Mammary epithelial cell (primary cell): ENCODE measurements at places on chromosomes 4 and X.
A peak's percentile ranks its signal among the peaks of the same experiment; 100 is the strongest.

- peak; percentile 58 for DNase-seq
Observed at GRCh38 chr4:107951551-107951950, 20.2 kb downstream of the CYP2U1 start.

GRCh38 chr4:124409044-124409443 is 303.5 kb downstream of the ANKRD50 start:
- DNase-seq, result no peak

GRCh38 chr4:99651016-99651769 is 6.4 kb downstream of the C4orf54 start:
- no peak for DNase-seq

DNA sequence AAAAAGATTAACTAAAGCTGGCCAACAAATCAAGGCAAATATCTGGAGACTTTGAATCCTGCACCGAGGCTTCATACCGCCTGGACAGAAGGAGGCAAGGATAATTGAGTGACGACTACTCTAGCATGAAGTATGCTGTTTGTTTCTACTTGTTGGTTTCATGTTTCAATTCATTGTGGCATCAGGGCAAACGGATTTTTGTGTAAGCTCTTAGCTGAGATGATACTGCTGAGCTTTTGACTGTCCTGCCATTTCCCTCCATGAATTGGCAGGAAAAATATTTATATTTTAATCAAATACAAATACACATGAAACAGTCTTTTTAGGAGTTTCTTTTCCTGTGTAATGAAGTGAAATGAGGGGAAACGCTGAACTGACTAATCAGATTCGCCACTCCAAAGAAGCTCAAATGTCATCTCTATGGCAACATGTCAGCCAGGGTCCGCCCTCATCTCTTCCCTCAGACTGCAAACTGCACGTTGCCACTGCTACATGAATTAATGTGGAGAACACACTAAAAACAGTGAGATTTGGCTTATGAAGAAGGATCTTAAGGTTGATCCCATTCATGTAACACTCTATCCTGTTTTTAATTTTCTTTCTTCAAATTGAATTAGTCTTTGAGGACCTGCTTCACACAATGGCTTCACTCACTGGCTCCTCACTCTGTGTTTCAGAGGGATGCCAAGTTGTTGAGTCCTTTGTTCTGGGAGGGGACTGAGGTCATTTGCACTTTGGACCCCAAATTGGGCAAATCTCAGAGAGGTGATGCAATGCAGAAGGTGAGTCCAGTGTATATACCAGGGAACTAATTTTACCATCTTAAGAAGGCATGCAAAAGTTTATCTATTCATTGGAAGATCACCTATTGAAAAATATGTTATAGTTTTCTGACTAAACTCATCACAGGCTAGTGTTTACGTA is 149.6 kb upstream of the MID1 start:
- no peak for DNase-seq

DNA sequence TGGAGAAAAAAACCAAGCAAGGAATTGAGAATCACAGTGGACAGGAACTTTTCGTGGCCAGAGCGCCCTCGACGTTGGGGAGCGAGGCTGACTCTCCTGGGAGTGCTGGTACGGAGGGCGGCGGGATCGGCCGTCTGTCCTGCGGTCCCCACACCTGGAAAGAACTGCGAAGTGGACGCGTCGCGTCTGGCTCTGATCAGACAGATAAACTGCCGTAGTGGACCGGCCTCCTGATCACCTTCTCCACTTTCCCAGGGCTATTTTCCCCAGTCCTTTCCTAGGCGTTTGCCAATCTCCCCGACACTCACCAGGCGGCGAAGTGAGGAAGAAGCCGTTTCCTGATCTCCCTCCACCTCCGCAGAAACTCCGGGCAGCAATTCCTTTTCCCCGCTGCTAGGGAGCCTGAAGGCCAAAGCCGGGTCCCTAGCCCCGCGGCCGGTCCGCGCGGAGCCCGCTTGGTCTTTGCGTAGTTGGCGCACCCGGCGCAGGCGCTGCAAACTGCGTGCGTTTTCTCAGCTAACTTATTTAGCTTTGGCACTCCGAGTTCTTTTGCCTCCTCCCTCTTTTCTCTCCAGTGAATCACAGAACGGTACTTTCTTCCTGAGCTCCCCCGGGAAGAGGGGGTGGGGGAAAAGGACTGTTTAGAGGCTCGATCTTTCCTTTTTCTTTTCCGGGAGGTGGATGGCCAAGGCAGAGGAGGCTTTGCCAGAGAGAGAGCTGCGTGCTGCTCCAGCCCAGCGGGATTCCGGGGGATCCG is at the start of gene ARSJ:
Gene ARSJ (minus strand): TSS at position 500 of the 757 bp plus-strand sequence. CDS start 813 bp downstream, outside the sequence.
- peak; percentile 82 for DNase-seq

- DNase-seq, result no peak
Observed at GRCh38 chrX:21457718-21458117, 83.5 kb downstream of the CNKSR2 start.

GRCh38 chr4:1403177-1403583 is 3.1 kb downstream of the NKX1-1 start:
- DNase-seq, result no peak

- DNase-seq, result peak; percentile 76
Observed at GRCh38 chr4:105644257-105644656, 64.2 kb downstream of the INTS12 start.

- no peak for DNase-seq
Observed at GRCh38 chrX:80423744-80424143, 3.5 kb downstream of the TENT5D start.

DNA sequence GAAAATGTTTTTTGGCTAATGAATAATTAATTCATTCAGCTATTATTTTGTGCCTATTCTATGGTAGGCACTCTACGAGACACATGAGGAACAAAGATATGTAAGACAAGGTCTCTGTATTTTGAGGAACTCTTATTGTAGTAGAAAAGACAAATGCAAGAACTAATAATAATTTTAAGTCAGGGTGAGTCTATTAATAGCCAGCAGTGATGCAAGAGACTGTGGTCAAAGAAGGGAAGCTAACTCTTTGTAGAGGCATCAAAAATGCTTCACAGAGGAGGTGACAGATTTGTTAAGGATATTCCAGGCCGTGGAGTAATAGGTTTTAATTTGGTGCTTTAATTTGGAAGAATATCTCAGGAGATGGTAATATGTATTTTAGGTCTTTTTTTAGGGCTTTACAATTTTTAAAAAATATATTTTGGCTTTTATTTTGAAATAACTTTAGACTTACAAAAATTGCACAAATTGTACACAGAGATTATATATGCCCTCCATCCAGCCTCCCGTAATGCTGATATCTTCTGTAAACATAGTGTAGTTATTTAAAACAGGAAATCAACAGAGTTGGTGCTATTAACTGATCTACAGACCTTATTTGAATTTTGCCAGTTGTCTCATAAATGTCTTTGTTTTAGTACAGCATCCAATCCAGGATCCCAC is 48.1 kb downstream of the DCLK2 start:
- DNase-seq, result no peak

- peak; percentile 44 for DNase-seq
Observed at GRCh38 chrX:77668391-77669237, 117.4 kb downstream of the ATRX start.

- DNase-seq, result peak; percentile 21
Observed at GRCh38 chrX:138754861-138755260, 43.3 kb upstream of the FGF13 start.

- DNase-seq, result no peak
Observed at GRCh38 chr4:57116245-57116644, 6.1 kb upstream of the IGFBP7 start.

- DNase-seq, result no peak
Observed at GRCh38 chr4:85368932-85369331, 106.0 kb upstream of the ARHGAP24 start.

DNA sequence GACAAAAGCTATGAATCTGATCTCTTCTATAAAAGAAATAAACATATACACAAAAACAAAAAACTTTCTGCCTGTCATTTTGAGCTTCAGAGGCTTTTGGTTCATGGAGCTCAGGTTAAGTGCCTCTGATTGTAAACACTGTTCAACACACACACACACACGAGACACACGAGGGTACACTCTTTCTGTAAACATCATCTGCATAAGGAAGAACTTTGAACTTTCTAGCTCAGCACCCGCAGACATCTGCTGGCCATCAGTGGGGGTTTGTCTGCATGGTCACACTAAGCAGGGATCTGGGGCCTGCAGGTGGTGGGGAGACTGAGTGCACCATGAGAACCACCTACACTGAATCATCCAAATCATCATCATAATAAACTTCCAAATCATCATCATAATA is 54.9 kb downstream of the STX18 start:
- DNase-seq, result no peak

DNA sequence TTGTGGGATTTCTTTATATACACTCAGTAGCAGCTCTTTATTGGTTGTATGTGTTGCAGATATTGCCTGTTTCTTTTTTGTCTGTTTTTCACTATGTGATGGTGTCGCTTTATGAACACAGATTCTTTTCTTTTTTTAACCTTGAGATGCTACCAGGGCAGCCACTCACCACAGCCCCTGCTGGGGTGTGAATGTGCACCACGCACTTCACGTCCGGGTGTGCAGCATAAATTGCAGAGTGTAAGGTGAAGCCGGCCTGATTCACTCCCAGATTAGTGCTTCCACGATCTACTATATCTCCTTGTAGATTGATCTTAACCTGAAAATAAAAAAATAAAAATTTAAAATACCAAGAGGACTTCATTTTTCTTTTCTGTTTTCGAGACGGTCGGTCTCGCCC is 71.4 kb downstream of the FAM193A start:
- no peak for DNase-seq

- DNase-seq, result no peak
Observed at GRCh38 chrX:67651437-67652142, 107.8 kb downstream of the AR start.

DNA sequence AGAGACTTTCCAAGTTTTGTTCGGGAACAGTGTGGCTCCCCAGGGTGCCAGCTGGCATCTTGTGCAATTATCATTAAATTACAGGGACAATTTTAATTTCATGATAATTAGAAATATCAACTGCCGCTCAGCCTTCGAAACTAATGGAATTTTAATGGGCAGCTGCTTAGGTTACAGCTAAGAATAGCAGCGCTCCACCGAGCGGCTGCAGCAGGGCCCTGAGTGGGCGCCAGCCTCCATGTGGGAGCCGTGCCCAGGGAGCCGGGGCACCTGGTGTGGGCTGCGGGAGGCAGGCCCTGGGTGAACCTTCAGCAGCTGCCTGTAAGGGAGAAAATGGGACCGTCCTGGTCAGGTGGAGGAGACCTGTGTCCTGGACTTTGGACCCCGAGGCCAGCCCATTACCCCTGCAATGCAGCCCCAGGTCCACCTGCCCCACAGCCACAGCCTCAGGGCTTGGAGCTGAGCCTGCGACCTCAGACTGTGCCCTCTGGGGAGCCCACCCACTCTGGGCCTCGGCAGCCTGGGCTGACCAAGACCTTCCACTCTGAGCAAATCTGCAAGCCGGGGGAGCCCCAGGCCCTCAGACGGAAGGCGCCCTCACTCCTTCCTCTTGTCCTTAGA is 21.1 kb downstream of the MSANTD1 start:
- no peak for DNase-seq

GRCh38 chrX:130704053-130705038 is 198.7 kb downstream of the ENOX2 start:
- DNase-seq, result peak; percentile 13

DNA sequence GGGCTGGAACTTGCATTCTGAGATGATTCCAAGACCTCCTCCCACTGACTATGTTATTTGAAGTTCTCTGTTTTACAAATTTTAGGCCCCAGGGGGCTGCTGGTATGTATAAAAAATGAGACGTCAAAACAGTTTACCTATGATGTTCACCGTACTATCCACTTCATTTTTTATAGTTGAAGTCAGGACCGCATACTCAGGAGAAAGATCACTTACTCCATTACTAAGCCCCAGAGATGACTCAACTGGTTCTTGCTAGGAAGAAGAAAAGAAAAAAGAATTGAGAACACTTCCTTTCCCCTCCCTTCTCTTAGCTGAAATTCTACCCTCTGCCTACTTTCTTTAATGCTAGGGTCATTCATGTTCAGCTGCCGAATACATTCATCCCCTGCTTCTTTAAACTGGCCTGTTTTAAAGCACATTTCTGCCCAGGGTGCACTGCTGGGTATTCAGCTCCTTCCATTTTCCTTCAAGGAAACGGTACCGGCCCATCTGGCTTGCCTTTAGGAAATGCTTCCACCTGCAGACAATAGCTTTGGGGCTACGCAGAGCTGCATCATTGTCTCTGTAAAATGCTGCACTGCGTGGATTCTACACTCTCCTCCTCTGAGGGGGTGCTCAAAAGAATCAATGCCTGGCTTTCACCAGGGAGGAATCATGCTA is 66.2 kb downstream of the IRF2 start:
- DNase-seq, result peak; percentile 72

DNA sequence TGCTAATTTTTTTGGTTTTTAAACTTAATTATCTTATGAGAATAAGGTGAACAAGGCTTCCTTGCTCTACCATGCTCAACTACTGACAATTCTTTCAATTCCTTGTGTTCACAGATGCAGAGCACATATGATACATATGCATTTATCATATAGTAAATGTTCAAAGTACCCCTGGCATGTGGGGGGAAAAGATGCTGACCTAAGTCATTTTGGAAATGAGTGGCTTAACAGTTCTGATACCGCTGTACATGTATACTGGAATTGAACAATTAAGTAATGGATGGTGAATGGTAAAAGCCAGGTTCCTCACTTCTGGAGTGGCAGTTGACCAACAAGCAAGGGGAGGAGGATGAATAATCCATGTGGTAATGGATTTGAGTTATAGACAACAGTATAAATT is 149.6 kb downstream of the NAF1 start:
- no peak for DNase-seq

DNA sequence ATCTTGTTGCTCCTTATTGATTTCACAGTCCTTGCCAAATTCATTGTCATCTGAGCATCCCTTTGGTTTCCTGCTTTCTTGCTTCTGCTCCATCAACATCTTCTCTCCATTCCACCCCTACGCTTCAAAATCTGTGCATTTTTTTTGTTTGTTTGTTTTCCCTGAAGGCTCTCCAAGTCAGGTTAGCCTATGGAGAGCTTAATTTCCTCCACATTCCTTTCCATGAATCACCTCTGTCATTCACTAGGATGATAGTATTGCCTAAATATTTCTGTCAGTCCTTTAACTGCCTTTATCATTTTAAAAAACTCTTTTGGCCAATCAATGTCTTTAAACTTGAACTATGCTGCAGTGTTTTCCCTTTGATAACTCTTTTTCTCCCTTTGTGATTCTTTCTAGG is 67.7 kb downstream of the PPARGC1A start:
- no peak for DNase-seq
